ENCODE measurements at places on chromosomes 16 and 17.

DNA sequence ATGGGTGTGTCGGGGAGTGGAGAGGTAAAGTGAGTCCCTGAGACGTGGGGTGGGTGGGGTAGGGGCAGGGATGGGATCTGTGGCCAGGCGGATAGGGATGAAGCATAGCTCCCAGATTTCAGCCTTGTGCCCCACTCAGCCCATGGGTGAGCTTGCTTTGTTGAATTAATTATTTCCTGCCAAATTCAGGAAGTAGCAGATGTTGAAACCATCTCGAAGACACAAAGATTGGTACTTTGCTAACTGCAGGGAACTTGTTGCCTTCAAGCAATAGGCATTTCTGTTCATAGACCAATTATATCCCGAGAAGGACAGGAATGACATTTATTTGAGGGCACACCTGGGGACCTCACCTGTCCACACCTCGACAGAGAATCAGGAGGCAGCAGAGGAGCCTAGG lies 11.0 kb upstream of the C16orf74 start:
- H3K36me3 ChIP-seq: no peaks in the 10 kb centered on the region
- H3K4me3 ChIP-seq: no peak overlapping the region
- H3K4me1 ChIP-seq: peaks cover 15% of the 10 kb centered on the region
- peaks cover 21% of the 10 kb centered on the region for H3K27me3 ChIP-seq
- DNase-seq: no peak

DNA sequence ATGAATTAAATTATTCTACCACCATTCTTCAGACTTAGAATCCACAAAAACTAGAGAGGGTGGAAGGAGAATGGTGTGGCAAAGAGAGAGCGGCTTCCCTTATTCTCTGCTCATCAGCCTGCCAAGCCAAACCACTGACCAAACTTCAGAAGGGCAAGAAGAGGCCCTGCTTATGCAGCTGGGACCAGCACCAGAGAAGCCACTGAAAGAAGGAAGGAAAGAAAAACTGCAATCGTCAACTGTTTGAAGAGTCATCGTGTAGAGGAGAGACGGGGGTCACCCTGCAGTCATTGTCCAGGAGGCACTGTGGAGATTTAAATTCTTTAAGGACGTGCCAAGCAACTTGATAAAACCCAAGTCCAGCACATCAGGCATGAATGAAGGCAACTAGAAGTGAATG lies 15.6 kb downstream of the PMP22 start:
- H3K4me1 ChIP-seq: no peaks in the 10 kb centered on the region
- no peak overlapping the region for H3K27ac ChIP-seq
- H3K4me3 ChIP-seq: no peak overlapping the region
- DNase-seq: no peak
- peaks cover 17% of the 10 kb centered on the region for H3K27me3 ChIP-seq
- no peaks in the 10 kb centered on the region for H3K36me3 ChIP-seq

DNA sequence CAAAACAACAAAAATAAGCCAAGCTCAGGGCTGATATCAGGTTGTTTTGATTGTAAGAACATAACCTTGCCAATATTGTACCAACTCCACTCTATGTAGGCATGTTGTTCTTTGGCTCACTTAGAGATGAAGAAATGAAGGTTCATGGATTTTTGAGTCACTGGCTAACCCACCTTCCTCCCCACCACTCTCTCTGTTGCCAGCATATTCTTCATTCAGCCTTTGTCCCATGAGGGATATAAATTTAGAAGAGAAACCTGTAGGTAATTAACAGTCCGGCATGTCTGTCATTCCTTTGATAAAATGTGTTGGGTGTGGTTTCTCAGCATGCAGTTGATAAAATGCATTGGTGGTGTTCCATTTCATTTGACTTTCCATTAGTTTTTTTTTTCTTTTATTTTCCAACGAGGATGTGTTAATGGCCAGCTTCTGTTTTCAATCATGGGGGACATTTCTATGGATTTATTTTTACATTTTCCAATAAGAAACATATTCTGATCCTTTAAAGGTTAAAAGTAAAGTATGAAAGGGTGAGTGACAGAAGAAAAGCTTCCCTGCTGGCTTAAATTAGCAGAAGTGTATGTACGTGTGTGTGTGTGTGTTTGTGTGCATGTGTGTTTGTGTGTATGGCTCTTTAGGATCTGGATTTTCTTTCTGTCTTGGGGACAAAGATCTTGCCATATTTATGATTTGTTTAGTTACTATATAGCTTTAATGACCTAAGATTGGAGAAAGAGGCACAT lies 166.2 kb upstream of the KCNJ16 start:
- DNase-seq: no peak
- H3K36me3 ChIP-seq: no peaks in the 10 kb centered on the region
- no peak overlapping the region for H3K27ac ChIP-seq

DNA sequence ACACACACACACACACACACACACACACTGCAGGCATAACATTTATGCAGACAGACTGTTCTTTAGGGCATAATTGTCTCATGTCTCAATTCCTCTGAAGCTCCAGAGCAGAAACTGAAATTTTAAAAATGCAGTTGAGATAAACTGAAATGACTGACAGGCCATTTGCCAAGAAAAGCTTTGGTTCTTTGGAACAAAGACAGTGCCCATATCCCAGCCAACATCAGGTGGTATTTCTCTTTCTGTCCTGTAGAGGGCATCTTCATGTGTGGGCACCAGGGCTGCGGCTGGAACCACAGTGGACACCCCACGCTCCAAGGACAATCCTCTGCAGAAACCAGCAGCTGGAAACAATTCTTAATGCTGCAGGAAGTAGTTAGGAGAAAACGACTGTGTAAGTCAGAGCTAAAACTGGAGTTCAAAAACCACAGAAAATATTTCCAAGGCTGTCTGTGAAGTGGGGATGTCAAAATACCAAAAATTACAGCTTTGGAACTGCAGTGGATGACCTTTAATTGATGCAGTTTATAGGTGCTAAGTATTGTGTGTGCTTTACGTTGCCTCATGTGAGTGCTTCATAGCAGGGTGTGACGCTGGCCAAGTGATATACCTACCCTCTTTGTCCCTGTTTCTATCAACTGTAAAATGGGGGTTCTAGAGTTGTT lies 10.6 kb upstream of the MEFV start:
- H3K27me3 ChIP-seq: no peaks in the 10 kb centered on the region
- H3K4me1 ChIP-seq: peaks cover 40% of the 10 kb centered on the region
- peak; percentile 35 for DNase-seq
- peaks cover 21% of the 10 kb centered on the region for H3K36me3 ChIP-seq

DNA sequence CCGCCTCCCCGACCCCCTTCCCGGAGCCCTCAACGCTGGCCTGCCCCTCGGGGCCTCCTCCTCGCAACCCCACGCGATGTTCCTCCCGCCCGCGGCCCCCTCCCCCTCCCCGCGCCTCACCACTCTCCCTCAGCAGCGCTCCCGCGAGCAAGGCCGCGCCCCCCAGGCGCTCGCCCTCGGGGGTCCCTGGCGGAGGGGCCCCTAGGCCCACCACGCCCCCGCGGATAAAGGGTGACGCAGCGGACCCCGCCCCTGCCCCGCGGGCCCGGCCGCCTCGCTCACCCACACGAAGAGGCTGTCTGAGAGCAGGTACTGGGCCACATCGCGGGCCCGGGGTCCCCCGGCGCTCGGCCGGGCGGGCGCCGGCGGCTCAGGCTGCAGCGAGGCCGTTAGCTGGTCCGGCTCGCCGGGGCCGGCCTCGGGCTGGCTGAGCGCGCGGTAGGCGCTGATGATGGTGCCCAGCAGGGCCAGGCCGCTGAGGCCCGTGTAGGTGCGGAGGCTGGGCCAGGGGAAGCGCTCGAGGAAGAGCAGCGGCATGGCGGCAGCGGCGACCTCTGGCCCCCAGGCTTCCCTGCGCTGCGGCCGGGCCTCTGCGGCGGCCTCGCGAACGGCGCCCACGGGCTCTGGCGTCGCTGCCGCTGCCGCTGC lies 430 bp downstream of the AMFR start:
- H3K4me3 ChIP-seq: peak overlapping the region; percentile 92
- peak; percentile 31 for DNase-seq
- peaks cover 44% of the 10 kb centered on the region for H3K4me1 ChIP-seq
- peaks cover 2% of the 10 kb centered on the region for H3K36me3 ChIP-seq
- no peaks in the 10 kb centered on the region for H3K27me3 ChIP-seq

GRCh38 chr17:14739656-14740431 lies 439.0 kb downstream of the HS3ST3B1 start:
- H3K4me3 ChIP-seq: no peak overlapping the region
- no peak for DNase-seq
- no peaks in the 10 kb centered on the region for H3K36me3 ChIP-seq
- no peaks in the 10 kb centered on the region for H3K4me1 ChIP-seq

DNA sequence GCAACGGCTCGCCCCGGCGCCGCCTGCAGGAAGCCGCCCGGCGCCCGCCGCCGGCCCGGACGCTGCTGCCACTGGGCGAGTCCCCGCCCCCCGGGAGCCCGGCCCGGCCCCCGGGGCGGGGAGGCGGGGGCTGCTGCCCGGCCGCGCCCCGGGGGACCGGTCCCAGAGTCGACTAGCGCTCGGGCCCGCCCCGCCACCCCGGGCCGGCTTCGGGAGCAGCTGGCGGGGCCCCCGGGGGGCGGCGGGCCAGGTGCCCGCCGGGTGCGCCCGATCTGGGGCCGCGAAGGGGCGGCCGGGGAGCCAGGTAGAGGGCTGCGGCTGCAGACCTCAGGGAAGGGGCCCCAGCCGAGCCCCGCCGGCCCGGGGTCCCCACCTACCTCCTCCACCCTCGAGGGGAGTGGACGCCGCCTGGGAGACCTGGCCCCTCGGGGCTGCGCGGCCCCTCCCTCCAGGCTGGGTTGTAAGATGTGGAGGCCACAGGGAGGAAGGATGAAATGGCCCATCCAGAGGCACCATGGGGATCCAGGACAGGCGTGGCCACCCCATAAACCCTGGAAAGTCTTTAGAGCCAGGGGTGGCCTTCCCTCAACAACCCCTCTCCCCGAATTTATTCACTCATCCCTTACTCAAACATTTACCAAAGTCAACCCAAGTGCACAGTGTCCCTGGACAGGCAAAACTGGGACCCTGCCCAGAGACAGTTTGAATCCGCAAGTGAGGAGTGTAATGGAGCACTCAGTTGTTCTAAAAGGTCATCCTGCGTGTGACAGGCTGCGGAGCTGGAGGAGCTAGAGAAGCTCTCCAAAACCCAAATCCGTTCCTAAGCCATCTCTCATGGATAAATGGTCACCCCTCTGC lies at the start of gene CDYL2:
CDYL2 (minus strand) TSS at position 73 of the 858 bp plus-strand sequence. CDS start 425 bp downstream, outside the sequence.
- H3K27ac ChIP-seq: peak within 1 kb of the TSS; percentile 87
- DNase-seq: peak; percentile 4
- peak within 1 kb of the TSS; percentile 89 for H3K4me3 ChIP-seq
- peaks cover 16% of the 10 kb centered on the region for H3K27me3 ChIP-seq
- H3K36me3 ChIP-seq: peaks cover 7% of the 10 kb centered on the region
- H3K4me1 ChIP-seq: peaks cover 36% of the 10 kb centered on the region

DNA sequence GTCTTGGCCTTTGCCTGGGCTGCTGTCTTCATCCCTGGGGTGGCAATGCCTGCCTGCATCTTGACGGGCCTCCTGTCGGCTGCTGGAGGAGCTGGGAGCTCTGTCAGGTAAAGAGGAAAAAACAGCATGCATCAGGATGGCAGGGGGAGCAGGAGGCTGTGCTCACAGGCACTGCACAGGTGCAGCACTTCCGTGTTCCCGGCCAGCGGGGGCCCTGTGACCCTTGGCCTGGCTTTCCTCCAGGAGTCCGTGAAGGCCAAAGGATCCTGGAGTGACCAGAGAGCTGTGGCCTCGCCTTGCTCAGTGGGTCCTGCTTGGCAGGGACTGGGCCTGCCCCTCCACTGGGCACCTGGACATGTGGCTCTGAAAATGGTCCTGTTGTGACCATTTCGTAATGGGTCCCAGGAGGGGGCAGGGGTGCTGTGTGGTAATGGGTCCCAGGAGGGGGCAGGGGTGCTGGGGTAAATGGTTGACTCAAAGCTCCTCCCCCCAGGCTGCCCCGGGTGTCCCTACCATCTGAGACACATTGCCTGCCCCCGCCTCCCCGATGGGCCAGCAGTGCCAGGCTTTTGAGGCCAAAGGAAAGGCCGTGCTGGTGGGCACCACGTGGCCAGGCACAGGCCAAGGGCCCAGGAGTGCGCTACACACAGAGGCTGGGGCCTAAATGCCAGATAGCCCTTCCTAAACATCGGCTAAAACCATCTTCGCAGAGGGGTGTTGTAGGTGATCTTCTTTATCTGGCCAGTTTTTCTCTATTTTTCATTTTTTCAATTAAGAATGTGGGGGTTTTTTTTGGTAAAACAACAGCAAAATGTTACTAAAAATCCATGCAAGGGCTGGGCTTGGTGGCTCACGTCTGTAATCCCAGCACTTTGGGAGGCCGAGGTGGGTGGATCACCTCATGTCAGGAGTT lies 4.0 kb upstream of the FASN start:
- no peaks in the 10 kb centered on the region for H3K27me3 ChIP-seq
- H3K27ac ChIP-seq: peak overlapping the region; percentile 52
- H3K36me3 ChIP-seq: peaks cover 11% of the 10 kb centered on the region
- H3K4me1 ChIP-seq: peaks cover 21% of the 10 kb centered on the region

DNA sequence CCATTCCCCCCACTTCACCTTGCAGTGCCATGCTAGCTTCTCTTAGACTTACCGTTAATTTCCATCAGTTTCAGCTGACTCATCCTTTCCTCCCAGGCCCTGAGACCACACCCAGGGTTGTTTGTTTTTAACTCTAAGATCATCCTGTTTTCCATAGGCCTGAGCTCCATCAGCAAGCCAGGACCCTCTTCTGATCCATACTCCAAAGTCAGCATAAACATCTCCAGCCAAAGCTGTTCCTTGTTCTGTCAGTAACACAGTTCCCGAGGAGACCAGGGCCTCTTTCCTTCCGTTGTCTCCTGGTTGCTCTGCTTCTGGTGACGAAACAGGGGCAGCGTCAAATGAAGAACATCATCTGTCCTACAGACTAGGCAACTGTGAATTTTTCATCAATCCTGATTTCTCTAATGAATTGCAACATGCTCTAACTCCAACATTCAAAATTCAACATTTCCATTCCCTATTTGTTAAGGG lies 83.8 kb upstream of the HNF1B start:
- H3K4me1 ChIP-seq: peaks cover 14% of the 10 kb centered on the region
- DNase-seq: peak; percentile 26
- peaks cover 18% of the 10 kb centered on the region for H3K27me3 ChIP-seq

GRCh38 chr17:75096082-75096625 lies 8.4 kb downstream of the SLC16A5 start:
- no peak overlapping the region for H3K27ac ChIP-seq
- DNase-seq: no peak
- no peaks in the 10 kb centered on the region for H3K36me3 ChIP-seq
- no peaks in the 10 kb centered on the region for H3K4me1 ChIP-seq
- H3K27me3 ChIP-seq: no peaks in the 10 kb centered on the region
- no peak overlapping the region for H3K4me3 ChIP-seq

- peaks cover 82% of the 10 kb centered on the region for H3K4me1 ChIP-seq
- H3K27me3 ChIP-seq: no peaks in the 10 kb centered on the region
- peaks cover 44% of the 10 kb centered on the region for H3K36me3 ChIP-seq
These were observed 5.8 kb downstream of the ZC3H7A start for GRCh38 chr16:11791144-11791828.

- H3K4me3 ChIP-seq: no peak overlapping the region
- peaks cover 41% of the 10 kb centered on the region for H3K4me1 ChIP-seq
- peaks cover 2% of the 10 kb centered on the region for H3K36me3 ChIP-seq
- H3K27ac ChIP-seq: no peak overlapping the region
These were observed 68.5 kb upstream of the AMZ2 start for GRCh38 chr17:68179236-68179925.
